CD4-positive, alpha-beta T cell (primary cell): ENCODE measurements at places on chromosomes 1 and 21. TPM values are rescaled to one million over a fixed set of nuclear protein-coding genes. Genes with fewer than 3 reads are reported as not detected.
A peak's percentile ranks its signal among the peaks of the same experiment; 100 is the strongest.

DNA sequence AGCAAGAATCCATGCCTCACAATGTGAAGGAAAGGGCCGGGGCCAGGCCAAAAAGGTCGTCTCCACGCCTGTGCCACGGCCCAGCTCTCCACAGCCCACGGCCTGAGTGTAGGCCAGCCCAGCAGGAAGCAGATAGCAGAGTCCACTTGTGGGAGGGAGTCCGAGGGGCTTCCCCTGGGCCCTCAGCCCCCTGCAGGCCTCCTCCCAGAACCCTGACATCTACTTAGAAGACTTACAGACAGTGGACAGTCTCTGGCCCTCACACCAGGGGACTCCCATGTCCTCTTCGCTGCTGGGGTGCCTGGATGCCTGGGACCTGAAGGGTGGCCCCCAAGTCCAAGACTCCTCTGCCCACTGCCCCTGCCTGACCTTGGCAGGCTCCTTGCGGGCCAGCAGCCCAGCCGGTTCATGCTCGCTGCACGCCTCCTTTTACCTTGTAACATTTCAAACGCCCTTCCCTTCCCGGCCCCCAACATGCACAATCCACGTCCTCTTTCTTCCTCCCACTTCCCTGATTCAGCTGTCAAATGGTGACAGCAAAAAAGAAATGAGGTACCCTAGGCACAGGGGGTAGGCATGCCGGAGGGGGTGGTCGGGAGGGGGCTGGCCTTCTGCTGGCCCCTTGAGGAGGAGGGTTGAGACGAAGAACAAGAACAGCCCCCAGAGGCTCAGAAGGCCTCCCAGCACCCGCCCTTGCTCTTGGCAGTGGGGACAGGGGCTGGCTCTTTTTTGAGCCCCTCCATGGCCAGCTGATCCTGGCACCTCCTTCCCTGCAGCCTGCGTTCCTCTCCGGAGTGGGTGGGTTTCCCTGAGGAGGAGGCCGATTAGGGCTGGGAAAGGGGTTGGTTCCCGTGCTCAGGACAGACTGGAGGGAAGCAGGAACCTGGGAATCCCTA, 997 bp upstream of the PTPN7 start:
- peak; percentile 35 for DNase-seq

The C8A gene
- total RNA-seq, result not detected

The BLACAT1 gene
- total RNA-seq, result not detected

DNA sequence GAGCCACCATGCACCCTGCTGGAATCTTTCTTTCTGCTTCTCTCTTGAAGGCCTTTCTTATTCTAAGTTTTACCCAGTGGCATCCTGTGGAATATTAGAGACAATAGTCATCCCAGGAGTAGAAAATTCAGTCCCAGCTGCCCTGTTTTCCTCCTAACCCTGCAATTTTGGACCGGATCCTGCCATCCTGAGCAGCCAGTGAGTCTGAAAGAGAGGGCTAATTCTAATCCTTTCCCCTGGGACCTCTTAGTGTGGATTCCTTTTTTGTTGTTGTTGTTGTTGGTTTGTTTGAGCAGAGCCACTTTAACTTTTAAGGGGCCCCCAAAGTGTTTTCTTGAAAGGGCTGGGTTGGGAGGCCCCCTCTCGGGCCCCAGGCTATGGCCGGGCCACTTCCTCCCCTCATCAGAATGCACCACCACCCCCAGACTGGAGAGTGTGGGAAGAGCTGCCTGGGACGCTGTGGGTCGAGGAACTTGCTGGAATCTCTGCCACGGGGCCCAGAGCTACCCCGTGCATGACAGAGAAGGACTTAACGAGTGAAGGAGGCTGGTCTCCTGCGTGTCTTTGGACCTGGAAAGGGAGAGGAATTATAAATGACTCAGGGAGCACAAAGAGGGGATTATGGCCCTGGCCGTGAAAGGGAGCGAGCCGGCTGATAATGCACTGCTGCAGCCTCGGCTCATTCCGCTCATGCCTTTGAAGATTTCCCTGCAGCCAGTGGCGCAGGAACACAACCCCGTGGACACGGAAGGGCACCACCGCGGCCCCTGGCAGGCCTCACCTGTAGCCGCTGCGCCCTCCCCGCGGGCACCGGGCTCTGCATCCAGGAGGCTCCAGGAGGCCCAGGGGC, 81.0 kb upstream of the AKT3 start:
- no peak for DNase-seq

GRCh38 chr1:184242507-184242943, 144.3 kb upstream of the C1orf21 start:
- no peak for DNase-seq

The COL16A1 gene
- not detected for total RNA-seq

- DNase-seq, result no peak
Observed at GRCh38 chr1:54743416-54744226, 20.7 kb downstream of the PARS2 start.

DNA sequence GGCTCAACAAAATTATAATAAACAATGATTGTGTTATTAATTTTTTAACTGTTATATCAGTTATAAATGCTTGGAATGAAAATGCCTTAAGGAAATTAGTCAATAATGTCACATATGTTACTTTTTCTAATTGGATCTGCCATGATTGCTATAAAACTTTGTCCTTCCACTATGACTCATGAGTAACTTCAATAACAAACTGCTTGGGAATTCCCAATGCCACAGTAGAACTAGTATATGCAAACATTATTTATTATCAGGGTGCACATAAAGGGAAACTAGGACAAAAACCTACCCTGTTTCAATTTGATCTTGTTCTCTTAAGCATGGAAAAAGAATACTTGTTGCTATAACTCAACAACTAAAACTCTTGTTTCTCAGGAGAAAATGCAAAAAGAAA, 59.1 kb upstream of the PDC start:
- no peak for DNase-seq

The OR4F16 gene
- total RNA-seq, result not detected

DNA sequence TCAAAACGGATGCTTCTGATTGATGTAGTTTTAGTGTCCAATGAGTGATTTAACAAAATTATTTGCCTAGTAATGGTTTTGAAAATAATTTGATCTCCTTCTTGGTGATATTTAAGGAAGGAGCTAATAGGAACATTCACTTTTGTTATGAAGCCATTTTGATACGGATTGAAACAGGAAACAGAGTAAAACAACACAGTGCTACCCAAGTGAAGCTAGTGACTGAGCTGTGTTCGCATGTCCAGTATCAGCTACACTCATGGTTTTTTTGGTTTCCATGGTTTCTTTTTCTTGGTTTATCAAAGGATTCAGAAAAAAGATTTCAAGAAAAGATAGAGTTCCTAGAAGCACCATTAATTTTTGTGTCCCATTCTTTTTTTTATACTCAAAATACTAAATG, 40.1 kb upstream of the PLEKHO1 start:
- no peak for DNase-seq

DNA sequence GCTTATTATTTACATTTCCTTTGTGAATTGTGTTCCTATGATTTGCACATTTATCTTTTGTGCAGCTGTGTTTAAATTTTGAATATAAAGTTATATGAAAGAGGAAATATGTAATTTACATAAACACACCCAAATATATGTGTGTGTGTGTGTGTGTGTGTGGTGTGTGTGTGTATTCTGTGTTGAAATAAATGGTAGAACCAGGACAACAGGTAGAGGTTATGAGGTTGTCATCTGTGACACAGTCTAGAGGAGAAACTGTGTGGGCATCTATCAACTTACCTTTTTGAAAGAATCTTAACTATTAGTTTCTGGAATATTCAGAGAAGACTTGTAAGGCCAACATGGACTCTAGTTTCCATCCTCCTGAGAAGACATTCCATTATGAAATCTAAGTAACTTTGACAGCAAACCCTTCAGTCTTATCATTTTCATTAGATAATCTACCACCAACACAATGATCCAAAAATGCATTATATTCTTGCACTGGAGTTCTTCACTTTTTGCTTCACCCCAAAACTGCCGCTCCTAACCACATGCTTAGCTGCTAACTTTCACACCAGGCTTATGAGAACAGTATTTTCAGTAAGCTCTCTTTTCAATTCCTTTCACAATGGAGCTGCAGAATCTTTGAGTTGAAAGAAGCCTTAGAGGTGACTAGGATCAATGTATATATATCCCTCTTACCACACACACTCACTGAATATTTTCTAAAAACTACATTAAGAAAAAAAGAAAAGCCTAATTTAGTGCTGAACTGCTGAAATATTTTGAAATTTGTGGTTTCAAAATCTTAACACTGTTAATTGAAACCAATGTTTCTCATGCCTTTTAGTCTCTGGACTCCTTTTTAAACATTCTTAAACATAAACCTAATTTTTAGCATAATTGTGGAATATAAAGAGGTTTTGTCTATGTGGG, 21.8 kb downstream of the PTPRC start:
- DNase-seq, result no peak

DNA sequence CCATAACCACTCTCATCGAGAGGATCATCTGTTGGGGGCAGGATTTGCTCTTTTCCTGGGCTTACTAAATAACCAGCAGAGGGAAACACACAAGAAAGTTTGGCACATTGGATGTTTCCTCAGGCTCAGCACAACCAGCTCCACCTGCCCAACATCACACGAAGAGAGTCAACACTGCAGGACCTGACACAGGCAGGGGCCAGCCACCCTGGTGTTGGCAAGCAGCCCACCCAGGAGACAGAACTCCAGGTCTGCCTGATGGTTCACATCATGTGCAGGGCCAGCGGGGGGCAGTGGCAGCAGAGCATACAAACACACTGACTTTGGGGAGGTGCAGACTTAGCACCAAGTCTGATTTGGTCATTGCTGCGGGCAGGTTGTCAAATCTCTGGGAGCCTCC, 182.3 kb upstream of the GALNT2 start:
- DNase-seq, result no peak

The MAP1LC3C gene
- total RNA-seq, result not detected

- no peak for DNase-seq
Observed at GRCh38 chr1:150385537-150386445, 21.8 kb downstream of the RPRD2 start.

The EDN2 gene
- not detected for total RNA-seq
